ENCODE measurements at places on chromosomes 5 and 9.

DNA sequence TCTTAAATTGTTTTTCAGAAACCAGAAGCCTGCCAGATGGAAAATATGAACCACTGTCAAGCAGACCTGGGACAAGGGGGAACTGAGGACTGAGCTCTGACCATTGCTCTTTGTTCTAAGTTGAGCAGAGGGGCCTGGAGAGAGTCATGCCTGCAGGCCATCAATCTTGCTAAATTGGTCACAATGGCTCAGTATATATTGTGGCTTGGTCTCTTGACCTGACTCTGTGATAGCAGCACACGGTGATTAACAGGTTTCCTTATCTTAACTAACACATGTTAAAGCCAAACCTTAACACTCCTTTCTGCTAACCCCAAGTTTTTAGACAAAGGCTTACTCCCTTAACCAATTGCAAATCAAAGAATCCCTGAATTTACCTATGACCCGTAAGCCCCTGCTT is 1281.2 kb upstream of the NUDT12 start:
- DNase-seq, result no peak

GRCh38 chr5:126373375-126374108 is 49.7 kb upstream of the GRAMD2B start:
- DNase-seq, result no peak

DNA sequence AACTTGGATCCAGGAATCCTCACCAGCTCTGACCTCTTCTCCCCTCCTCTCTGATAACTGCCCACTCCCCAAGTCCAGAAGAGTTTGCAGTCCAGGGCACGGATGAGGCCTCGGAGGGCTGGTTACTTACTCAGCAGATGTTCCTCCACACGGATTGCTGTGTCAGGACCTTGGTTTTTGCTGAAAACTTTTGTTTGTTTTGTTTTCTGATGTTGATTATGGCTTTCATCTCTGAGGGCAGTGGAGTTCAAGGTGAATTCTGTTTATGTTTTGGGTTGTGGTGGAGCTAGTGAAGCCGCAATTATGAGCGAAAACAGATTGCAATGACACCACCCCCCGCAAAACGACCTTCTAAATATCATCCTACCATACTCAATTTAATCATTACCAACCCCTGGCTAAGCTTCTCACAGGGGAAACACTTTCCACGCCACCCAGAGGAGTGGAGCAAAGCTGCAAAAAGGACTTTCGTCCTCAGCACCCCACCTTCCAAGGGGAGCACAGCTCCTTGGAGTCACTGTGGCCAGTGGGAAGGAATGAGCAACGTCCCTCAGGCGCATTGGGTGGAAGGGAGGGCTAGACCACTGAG is 92.7 kb upstream of the SAP30L start:
- DNase-seq, result no peak

- DNase-seq, result no peak
Observed at GRCh38 chr5:137279521-137280231, 219.4 kb downstream of the SPOCK1 start.

DNA sequence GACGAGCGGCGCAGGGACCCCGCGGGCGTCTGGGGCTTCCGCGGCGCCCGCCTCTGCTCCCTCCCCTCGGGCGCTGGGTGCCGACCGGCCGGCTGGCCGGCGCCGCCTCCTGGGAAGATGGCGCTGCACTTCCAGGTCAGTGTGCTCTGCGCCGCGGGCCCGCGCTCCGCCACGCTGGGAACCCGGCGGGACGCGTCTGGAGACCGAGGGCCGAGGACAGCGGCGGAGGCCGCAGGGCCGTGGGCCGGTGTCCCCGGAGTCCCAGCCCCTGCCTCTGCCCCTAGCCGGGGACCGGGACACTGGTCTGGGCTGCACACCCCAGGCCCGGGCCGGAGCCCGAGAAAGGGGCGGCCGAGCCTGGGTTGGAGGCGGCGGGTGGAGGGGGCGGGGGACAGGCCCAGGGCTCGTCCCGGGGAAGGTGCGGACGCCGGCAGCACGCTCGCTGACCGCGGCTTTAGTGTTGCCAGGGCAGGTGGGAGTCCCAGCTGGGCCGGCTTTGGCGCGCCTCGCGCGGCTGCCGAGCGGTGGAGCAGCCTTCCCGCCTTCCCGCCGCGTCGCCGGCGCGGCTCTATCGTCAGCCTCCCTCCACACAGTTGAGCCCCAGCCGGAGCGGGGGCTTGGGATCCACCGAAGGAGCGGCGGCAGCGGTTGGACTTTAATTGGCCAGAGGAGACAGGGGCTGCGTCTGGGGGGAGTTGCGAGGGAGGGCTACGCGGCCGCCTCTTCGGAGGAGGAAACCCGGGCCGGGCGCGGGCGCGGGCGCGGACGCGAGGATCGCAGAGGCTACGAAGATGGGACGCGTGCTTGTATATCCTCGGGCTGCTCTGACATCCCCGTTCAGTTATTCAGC is at the start of gene RANBP17:
TSS of gene RANBP17 (plus strand) at position 102 of the 850 bp plus-strand sequence.
- peak; percentile 65 for DNase-seq

GRCh38 chr5:72209147-72210115 is 102.2 kb downstream of the MAP1B start:
- no peak for DNase-seq

DNA sequence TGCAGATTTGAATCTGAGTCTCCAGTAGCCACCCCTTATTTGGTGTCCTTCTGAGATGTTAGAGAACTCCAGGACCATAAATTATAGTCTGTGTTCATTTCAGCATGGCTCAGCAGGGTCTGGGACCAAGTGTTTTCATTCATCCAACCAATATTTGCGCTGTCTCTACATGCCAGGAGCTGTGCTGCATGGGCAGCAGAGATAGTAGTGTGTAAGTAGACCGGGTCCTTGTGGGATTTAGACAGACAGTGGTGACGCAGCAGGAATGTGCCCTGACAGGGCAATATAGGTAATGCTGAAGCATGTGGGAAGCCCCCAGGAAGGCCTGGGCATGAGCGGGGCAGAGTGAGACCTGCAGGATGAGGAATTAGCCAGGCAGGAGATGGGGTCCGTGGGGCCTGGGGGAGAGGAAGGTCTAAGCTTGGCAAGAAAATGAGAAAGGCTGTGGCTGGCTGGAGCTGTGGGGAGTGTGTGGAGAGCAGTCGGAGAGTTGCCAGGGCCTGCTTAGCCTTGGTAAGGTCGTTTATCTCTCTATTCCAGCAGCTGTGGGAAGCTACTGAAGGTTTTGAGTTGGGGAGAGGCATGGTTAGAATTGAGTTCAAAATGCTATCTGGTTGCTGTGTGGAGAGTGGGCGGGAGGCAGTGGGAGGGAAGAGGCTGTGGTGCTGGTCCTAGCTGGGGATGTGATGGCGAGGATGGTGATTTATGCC is 16.8 kb downstream of the STXBP1 start:
- no peak for DNase-seq

DNA sequence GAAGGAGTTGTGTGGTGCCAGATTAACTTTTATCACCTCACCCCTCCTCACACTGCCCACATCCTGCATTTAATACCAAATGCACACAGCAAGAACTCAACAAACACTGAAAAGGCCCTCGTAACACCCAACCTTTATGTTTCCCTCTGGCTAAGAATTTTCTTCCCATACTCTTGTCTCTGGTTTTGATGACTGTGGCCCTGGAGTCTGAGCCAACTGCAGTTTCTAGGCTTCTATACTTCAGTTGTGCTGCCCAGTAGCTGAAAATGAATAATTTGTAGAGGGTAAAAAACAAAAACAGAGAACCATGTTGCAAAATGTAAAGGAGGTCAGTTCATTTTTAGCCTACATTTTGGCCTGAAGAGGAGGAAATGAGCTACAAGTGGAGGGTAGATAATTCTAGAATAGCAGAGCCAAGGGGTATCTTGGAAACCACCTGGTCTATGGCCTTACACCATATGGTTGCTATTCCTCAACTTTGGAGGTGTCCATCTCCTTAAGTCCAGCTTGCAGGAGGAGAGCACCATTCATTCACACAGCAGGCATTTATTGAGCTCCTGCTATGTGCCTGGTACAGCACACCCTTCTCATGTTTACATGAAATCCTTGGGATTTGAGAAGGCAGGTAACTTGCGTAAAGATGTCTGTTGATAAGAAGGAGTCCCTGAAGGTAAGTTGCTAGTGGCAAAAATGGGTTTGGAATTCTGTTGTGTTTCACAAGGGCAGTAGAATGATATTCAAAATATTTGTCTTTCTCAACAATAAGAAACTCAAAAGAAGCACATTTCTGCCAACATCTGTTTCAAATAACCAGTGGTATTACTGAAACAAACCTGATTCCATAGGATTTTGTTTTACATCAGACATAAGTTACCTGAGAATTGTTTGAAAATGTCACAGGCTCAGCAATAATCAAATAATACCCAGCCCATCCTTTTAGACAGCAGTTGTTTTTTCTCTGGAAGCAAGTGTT is 83.8 kb upstream of the TNFAIP8 start:
- DNase-seq, result no peak

All from neural crest cell (in vitro differentiated cells).